AG04449 (cell line): ENCODE measurements at places on chromosomes 12 and 14.

- DNase-seq = no peak
Observed at GRCh38 chr14:55122440-55122986, 6.5 kb upstream of the LGALS3 start.

DNA sequence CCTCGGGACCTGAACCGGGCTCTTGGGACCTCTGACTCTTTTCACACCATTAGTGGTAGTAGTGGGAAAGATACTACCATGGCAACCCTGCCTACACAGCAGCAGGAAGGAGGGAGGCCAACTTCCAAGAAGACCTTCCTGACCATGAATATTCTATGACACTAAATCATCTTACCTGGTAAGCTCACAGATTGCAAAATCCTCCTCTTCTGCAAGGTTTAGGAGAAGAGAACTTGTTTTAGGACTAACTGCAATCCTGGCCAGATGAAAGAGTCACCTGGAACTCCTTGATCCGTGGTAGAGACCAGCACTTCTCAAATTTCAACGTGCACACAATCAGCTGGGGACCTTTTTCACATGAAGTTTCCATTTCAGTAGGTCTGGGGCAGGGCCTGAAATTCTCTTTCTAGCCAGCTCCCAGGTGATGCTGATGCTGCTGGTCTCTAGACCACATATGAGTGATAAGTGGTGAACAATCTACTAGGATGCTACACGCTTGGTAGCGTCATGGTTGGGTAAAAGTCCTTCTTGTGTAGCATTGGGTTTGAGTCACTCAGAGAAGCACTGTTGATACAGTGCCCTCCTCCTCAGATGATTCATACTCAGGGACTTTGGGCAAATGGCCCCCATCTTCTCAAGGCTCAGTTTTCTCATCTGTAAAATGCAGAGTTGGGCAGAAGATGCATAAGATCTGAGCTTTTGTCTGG, 35.6 kb upstream of the FICD start:
- no peak for DNase-seq

GRCh38 chr14:94769391-94770250, at the start of gene GSC:
Gene GSC (minus strand): TSS chr14:94770113. CDS start chr14:94770015, 98 bp downstream.
- no peak for DNase-seq

DNA sequence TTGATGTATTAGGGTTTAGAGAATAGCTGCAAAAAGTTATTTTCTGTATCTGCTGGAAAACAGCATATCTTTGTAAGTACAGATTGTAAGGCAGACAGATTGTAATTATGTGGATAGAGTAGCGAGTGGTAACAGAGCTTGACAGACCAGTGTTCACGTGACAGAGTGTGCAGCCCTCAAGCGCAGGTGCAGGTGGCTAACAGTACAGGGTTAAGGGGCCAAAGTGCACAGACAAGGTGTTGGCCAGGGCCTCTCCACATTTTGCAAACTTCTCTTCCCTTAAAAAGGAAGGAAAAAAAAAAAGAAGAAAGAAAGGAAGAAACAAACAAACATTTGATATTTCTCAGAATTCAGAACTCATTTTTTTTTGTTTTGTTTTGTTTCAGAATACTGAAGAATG, 25.2 kb upstream of the KLHL42 start:
- DNase-seq = no peak

DNA sequence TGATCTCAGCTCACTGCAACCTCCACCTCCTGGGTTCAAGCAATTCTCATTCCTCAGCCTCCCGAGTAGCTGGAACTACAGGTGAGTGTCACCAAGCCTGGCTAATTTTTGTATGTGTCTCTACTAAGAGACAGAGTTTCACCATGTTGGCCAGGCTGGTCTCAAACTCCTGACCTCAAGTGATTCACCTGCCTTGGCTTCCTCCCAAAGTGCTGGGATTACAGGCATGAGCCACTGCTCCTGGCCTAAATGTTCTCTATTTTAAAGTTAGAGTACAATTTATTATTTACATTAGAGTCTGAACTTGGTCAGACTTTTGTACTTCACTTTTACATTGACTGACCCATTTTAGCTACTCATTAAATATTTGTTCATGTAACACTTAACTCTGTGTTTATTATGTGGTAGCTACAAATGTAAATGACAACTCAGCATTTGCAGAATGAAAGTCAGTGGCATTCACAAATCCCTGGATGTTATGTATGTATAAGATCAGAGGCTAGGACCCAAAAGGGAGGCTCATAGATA, 409.6 kb downstream of the APAF1 start:
- DNase-seq = no peak

GRCh38 chr12:31590642-31591379, at the start of gene DENND5B:
Gene DENND5B (minus strand): TSS chr12:31591136. CDS start chr12:31590832, 304 bp downstream.
- DNase-seq = no peak

DNA sequence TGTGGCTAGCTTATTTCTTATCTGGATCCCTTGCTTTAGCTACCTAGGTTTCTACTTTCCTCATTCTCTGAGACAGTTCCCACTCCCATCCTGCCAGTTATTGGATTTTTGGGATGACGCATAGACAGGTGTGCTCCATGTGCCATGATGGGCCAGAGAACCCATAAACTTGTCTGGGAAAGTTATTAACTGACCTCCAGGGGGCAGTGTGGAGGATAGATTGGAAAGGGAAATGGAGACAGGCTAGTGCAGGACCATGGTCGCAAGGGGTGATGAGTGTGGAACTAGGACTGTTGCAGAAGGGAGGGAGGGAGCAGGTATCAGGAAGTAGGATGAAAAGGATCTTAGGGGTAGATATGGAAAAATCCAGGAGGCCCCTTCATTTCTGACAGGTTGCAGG, 80.3 kb downstream of the ESRRB start:
- DNase-seq = no peak
